ENCODE measurements at places on chromosomes 16 and 17.

DNA sequence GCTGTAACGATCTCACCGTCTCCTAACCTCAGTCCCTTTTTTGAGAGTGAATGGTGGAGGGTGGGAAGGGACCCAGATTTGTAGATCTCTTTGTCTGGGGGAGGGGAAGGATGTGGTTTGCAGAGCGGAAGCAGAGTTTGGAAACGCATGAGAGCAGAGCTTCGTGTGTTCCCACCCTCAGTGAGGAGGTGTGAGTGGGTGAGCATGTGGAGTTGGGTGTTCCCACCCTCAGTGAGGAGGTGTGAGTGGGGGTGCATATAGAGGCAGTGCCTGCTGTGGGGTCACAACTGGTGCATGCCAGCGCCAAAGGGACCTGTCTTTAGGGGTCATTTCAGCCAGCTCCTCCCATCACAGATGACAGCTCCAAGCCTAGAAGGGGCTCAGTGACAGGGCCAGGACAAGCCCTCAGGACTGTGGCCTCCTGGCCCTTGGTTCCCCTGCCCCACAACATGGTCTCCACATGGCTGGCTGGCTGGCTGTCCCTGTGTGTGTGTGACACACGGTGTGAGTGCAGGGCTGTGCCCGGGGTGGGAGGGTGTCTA lies 1.8 kb upstream of the CISD3 start:
- DNase-seq: no peak

DNA sequence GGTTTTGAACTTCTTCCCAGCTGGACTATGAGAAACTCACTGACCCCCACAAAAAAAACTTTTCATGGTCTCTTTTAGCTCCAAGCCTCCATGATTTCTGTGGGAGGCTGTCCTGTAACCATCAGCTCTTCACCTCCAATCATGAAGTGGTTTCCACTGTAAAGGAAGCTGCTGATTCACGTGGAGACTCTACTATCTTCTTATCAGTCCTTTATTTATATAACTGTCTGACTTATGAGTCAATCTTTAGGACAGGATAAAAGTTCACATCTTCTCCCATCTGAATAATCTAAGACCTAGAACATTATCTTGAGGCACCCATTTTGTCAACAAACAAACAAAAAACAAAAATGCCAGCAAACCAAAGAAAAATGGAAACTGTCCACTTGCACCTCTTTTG lies 409.9 kb downstream of the SLC39A11 start:
- DNase-seq: peak; percentile 45

- DNase-seq: no peak
Observed at GRCh38 chr17:74567397-74567796, at the start of gene CD300H. Gene CD300H (minus strand): TSS chr17:74567509.

DNA sequence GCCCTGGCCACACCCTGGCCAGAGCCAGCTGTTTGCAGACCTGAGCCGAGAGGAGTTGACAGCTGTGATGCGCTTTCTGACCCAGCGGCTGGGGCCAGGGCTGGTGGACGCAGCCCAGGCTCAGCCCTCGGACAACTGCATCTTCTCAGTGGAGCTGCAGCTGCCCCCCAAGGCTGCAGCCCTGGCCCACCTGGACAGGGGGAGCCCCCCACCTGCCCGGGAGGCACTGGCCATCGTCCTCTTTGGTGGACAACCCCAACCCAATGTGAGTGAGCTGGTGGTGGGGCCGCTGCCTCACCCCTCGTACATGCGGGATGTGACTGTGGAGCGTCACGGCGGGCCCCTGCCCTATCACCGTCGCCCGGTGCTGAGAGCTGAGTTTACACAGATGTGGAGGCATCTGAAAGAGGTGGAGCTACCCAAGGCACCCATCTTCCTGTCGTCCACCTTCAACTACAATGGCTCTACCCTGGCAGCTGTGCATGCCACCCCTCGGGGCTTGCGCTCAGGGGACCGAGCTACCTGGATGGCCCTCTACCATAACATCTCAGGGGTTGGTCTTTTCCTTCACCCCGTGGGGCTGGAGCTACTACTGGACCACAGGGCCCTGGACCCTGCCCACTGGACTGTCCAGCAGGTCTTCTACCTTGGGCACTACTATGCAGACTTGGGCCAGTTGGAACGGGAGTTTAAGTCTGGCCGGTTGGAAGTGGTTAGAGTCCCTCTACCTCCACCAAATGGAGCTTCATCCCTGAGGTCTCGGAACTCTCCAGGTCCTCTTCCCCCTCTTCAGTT lies 578 bp downstream of the AOC2 start:
- no peak for DNase-seq

- DNase-seq: no peak
Observed at GRCh38 chr17:35666070-35666469, 65.4 kb upstream of the RASL10B start.

DNA sequence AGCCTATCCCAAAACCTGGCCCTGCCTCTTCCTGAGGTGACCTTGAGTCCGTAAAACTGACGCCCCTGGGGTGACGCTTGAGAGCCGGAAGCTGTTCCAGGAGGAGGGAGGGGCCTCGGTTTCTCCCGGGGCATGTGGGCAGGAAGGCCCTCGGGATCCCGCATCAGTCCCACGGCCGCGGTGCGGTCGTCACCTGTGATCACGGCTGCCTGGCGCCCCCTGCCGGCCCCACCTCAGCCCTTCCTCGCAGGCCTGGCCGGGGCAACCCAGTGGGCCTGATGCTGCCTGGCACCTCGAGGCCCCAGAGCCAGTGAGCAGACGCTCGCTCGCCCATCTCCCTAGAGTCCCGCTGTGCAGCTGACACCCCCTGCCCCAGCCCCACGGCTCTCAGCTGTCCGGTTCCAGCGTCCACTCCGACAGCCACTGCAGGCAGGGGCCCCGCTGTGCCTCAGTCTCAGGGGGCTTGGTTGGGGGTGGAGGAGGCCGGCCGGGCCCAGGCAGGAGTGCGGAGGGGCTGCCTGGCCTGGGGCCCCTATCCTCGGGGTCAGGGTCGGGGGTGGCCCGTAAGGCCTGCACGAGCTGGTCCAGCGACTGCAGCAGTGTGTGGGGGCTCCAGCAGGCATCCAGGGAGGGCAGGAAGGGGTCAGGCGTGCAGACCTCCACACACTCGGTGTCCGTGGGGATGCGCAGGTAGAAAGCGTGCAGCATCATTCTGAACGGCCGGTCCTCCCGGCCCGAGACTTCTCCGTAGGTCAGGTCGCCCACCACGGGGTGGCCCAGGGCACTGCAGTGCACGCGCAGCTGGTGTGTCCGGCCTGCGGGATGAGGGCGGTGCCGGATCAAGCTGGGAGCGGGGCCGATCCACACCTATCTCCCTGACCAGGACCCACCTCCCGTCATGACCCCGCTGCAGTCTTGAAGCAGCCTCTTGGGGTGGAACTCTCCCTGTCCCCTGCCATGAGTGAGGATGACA lies 2.3 kb downstream of the RPUSD1 start:
- no peak for DNase-seq

DNA sequence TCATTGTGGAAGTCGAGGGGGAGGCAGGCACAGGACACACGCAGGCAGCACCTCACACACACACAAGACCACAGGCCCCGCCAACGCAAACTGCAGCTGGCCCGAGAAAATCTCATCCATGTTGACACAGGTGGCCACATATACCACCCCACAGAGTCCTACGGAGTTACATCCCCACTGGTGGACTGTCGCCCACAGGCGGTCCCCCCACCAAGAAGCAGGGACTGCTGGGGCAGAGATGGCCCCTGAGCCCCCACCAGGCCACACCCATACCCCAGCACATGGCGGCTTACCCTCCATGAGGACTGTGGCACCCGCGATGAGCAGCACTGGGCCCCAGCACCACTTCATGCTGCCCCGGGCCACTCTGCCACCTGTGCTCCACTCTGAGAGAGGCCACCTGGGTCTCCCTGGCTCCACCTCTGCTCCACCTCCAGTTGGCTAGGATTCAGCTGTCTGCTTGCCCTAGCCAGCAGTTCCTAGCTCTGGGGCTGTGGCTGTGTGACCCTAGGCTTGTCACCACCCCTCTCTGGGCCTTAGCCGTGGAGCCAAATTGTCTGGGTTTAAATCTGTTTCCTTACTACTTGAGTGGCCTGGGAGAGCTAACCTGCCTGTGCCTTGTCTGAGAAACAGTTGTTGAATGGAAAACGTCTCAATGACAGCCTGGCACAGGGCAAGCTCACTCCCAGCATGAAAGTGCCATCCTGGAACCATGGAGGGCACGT lies at the start of gene PRSS53:
TSS of gene PRSS53 (minus strand) at position 485 of the 725 bp plus-strand sequence. CDS start at position 351, 134 bp downstream.
- no peak for DNase-seq

DNA sequence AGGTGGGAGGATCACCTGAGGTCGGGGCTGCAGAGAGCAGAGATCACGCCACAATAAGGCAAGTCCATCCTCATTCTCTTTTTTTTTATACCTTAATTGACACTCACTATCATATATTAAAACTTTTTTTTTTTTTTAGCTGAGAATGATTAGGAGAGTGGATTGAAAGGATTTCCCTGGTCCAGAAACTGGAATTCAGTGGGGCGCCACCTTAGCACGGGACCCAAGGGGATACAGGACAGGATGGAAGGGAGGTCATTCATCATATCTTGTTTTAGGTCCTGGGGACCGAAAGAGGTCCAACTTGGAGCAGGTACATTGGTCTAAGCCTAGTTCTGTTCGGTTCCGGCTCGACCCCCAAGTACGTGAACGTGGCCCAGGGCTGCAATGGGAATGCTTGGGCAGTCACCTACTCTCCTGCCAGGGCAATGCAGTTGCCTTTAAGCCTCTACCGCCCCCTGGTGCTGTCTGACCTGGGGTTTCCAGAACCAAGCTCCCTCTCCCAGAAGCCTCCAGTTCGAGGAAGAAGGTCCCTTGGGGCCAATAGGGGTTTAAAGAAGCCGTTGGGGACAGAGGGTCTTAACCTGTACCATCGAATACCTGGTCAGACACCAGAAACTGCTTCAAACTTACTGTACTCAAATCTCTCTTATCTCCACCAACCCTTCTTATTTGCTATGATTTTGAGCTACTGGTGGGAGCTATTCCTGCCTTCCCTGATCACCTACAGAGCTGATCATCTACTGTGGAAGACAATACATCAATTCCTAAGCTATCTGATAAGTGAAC lies 19.9 kb upstream of the GPATCH8 start:
- peak; percentile 61 for DNase-seq

DNA sequence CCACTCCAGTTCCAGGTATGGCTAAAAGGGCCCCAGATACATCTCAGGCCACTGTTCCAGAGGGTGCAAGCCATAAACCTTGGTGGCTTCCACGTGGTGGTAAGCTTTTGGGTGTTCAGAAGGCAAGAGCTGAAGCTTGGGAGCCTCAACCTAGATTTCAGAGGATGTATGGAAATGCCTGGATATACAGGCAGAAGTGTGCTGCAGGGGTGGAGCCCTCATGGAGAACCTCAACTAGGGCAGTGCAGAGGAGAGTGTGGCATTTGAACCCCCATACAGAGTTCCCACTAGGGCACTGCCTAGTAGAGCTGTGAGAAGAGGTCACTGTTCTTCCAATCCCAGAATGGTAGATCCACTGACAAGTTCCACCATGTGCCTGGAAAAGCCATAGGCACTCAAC lies 267.3 kb downstream of the SLC39A11 start:
- no peak for DNase-seq

DNA sequence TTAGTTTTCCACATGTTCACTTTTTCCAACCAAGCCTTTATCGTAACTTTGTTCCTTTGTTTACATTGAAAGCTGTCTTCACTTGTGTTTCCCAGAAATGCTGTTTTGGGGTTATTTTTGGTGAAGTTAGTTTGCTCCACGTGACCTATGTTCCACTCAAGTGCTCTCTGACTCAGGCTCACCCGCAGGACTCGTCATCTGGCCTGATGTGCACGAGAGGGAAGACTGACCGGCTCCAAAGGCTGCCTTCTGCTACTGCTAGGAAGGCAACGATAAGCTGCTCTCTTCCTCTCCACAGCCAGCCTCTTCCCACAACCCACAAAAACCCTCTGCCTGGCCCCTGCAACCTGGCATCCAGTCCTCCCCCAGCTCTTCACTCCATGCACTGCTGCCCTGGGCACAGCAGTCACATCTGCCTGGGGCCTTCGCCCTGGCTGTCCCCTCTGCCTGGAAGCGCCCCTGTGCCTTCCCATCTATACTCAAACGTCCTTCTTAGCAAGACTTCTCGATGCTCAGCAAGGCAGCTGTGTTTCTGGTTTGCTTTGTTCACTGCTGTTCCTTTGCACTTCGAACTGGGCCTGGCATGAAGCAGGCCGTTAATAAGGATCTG lies 28.0 kb downstream of the ZCCHC14 start:
- peak; percentile 93 for DNase-seq

DNA sequence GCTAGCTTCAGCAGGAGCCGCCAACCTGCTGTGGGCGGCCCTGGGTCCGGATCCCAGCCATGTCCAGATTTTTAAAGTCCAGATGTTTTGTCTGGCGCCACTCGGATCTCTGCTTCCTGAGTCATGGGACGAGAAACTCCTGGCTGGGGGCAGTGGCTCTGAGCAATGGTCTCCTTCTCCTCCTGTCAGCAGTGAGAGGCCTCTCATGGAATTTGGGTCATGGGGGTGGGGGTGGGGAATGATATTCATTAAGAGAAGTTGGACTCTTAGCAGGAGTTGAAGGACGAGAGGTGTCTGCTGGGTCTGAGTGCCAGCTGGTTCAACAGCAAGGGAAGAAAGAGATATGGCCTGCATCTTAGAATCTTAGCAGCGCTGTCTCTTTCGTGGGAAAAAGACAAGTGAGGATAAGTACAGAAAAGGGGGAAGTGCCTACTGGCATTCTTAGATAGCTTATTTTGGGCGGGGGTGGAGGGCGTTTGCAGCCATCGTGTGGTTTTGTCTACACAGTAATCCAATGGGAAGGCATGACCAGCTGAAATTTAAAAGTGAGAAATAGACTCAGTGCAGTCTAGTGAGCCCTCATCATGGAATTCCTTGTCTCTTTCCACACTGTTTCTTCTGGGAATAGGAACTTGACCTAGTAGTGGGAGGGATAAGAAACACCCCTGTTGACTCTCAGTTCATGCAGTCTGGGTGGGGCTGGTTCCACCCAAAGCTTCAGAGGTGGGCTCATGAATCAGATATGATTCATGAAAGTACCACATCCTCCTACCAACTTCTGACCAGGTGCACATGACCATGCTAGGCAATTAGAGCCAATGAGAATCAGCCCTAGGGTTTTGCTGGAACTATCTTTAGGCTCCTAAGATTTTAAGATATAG lies 80.5 kb downstream of the MYH13 start:
- DNase-seq: no peak

DNA sequence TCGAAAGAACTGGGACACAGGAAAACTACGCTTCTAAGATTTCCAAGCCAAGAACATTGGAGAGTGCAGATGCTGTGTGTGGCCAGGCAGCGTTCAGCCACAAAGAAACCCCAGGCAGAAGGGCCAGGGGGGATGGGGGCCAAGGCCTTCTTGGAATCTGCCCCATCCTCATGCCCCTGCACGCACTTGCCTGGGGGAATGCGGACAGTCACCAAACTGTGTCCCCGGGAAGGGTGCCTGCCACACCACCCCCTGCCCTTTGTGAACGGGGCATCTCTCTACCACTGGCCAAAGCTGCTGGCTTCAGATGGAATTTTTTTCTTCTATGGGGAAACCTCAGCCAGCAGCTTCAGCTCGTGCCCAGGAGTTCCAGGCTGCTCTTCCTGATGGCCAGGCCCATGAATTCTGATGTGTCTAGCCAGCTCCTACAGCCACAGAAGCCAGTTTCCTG lies 32.0 kb upstream of the DNAH17 start:
- DNase-seq: no peak

DNA sequence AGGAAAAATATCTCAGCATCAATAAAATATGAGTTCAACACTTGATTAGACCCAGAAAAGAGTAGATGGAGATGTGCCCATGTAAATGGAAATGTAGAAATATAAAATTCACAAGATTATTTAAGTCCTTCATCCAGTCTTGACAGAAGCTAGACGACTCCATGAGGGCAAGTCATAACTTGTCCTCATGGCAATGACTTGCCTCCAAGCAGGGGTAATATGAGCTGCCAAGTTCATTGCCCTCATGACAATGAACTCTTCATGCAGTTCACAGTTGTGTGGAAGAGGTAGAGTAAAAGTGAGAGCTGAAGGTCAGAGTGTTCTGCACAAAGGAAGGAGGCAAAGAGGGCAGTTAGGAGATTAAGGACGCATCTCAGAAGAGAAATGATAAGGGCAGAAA lies 22.3 kb downstream of the CDH11 start:
- no peak for DNase-seq

Measured in HCEC 1CT (cell line).